T-helper 2 cell treated with Interferon-gamma antibody and Interleukin-4, amounts not matched to agents 5 μg/mL and 100 μg/mL, for 36 hours (primary cell): ENCODE measurements at places on chromosomes 2 and 18.

- DNase-seq = no peak
Observed at GRCh38 chr2:127508023-127508630, 18.2 kb downstream of the IWS1 start.

DNA sequence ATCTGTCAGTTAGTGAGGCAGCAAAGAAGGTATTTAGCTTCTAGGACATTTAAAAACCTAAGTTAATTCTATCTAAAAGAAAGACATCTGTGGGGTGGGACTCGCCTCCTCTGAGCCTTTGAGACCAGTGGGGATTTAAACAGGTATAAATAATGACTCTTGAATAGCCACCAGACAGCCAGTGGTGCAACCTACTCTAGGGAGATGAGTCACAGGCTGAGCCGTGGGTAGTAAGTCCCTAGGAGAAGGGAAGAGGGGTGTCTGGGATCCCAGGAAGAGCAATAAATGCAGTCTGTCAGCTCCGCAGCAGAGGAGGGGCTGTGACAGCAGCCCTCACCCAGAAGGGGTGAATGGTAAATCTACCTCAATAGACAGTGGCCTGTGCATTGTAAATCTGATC is 43.1 kb upstream of the GALNT3 start:
- no peak for DNase-seq

DNA sequence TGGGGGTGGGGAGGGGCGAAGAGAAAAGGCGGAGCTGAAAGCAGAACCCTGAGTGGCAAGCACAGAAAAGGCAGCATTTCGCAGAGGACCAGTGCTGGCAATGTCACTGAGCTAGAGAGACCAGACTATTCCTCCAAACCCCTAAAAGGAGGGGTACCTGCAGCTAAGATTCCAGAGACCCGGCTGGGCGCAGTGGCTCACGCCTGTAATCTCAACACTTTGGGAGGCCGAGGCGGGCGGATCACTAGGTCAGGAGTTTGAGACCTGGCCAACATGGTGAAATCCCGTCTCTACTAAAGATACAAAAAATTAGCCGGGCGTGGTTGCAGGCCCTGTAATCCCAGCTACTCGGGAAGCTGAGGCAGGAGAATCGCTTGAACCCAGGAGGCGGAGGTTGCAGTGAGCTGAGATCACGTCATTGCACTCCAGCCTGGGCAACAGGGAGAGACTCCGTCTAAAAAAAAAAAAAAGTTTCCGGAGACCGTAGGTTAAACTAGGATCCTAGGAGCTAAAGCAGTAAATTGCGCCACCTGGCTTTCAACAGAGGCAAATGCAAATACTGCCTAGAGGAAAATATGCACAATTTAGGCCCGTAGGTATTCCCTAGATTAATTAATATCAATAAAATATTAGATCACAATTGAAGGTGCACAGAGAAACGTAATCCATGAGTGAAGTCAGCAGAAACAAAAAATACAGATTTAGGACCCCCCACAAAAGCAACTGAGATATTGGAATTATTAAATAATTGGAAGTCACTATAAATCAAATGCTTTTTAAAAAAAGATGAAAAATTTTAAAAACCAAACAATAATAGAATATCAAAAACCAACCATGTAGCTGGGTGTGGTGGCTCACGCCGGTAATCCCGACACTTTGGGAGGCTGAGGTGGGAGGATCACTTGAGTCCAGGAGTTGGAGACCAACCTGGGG is 4.9 kb downstream of the UCN start:
- peak; percentile 32 for DNase-seq

GRCh38 chr2:178514664-178515063 is 34.4 kb downstream of the PLEKHA3 start:
- peak; percentile 73 for DNase-seq

DNA sequence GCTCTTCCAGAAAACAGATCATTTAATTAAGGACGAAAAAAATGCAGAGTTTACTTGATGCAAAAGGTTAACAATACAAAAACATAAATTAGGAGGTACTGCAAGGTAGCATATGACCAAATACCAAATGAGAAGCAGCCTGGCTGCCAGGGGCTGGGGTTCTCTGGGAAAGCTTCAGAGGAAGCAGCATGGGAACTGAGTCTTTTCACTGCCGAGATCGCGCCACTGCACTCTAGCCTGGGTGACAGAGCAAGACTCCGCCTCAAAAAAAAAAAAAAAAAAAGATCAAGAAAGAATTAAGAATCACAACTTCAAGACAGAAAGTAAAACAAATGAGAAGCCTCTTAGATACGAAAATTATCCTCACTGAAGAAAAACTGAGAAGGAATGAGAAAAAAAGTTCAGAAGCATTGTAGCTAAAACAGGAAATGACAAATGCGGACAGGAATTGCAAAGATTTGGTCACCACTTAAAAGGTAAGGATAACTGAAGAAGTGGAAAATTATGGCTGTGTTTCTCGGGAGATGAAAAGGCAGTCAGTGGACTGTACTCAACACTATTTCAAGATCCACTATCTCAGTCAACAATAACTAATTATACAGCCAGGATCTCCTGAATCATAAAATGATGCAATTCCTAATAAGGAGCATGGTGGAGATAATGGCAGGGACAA is 4.3 kb downstream of the SEPTIN10 start:
- no peak for DNase-seq

- peak; percentile 11 for DNase-seq
Observed at GRCh38 chr2:129877795-129878775, 101.4 kb upstream of the RAB6C start.

DNA sequence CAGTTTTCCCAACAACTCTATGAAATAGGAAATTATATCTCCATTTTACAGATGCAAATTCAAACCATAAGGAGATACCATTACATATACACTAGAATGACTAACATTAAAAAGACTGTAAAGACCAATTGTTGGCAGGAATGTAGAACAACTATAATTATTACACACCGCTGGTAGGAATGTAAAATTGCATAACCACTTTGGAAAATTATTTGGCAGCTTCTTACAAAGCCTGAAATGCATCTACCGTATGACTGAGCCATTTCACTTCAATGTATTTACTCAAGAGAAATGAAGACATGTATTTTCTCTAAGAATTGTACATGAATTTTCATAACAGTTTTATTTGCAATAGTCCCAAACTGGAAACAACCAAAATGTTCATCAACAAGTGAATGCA is 189.1 kb upstream of the BCL2L11 start:
- DNase-seq = no peak

DNA sequence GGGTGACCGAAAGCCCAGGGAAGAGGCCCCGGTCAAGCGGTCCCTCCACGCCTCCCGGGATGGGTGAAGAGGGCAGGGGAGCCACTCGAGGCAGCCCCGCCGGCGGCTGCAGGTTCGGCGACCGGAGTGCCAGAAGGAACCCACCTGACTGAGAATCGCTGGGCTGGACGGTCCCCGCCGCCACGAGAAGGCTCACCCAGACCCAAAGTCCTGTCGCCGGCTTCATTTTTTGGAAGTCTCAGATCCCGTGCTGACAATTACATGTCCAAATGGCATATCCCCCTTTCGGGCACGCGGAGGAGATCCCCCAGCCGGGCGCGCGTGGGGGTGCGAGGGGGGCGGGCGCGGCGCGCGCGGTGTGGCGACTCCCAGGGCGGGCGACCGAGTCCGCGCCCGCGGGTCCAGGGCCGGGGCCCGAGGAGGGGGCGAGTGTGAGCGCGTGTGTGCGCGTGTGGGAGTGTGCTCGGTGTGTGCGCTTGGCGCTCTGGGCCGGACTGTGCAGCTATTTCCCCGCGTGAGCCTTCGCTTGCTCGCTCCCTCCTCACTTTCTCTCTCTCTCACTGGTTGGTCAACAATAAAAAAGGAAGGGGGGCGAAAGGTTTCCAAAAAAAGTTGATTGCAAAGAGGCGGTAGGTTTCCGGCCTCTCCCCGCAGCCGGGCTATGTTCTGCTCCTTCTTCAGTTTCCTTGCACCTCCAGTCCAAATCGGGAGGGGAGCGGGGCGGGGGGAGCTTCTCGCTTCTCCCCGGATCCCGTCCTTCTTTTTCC is at the start of gene ERBB4:
Gene ERBB4, minus strand, starts transcription at position 498 of the 767 bp plus-strand sequence. Its CDS starts 272 bp downstream, at position 226.
- DNase-seq = no peak

GRCh38 chr2:54757500-54757899 is 34.0 kb downstream of the EML6 start:
- DNase-seq = no peak

GRCh38 chr2:86038291-86039081 is 67.2 kb downstream of the POLR1A start:
- peak; percentile 85 for DNase-seq

- no peak for DNase-seq
Observed at GRCh38 chr18:78423811-78424210, 555.8 kb upstream of the SALL3 start.

GRCh38 chr2:85797921-85798320 is 44.1 kb downstream of the ATOH8 start:
- DNase-seq = no peak

- DNase-seq = no peak
Observed at GRCh38 chr2:1968209-1968987, 224.1 kb upstream of the PXDN start.

DNA sequence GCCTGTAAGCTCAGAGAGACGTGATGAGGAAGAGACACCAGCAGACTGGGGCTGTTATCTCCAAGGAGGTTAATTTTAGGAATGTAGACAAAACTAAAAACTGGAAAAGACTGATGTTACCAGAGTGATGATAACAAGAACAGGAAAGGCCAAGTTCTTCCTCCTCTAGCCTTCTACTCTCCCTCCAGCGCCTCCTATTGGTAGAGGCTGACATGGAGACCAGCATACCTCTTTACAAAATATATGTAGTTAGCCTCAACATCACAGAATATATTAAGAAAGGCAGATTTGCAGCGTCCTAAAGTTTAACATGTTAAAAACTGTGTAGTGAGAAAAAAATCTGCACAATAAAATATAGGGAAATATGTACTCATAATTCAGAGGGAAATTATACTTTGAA is 66.0 kb downstream of the TCF4 start:
- DNase-seq = no peak

DNA sequence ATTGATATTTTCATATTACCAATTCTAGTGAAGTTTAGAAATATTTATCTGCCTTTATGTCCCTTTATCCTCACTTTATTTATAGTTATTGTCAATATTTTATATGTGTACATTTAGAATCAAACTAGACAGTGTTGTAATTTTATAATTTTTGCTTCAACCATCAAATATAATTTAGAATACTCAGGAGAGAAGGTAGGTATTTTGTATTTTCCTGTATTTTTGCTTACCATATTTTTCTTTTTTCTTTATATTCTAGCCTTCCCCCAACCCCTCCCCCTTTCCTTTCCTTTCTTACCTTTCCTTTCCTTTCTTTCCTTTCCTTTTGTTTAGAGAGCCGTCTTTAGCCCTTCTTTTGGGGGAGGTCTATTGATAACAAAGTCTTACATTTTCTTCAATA is 140.2 kb downstream of the LRRTM1 start:
- DNase-seq = no peak

DNA sequence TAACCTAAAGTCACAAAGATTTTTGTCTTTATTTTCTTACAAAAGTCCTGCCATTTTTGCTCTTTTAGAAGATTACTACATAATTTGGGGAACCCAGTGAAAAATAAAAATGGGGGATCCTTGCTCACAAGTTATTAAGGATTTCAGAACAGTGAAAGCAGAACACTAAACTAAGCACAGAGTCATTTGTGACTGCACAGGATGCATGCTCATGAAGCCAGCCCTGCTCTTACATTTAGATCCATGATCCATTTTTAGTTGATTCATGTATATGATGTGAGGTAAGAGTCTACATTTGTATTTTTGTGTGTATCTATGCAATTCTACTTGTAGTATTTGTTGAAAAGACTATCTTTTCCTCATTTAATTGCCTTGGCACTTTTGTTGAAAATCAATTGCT is 21.8 kb downstream of the SP140L start:
- no peak for DNase-seq

DNA sequence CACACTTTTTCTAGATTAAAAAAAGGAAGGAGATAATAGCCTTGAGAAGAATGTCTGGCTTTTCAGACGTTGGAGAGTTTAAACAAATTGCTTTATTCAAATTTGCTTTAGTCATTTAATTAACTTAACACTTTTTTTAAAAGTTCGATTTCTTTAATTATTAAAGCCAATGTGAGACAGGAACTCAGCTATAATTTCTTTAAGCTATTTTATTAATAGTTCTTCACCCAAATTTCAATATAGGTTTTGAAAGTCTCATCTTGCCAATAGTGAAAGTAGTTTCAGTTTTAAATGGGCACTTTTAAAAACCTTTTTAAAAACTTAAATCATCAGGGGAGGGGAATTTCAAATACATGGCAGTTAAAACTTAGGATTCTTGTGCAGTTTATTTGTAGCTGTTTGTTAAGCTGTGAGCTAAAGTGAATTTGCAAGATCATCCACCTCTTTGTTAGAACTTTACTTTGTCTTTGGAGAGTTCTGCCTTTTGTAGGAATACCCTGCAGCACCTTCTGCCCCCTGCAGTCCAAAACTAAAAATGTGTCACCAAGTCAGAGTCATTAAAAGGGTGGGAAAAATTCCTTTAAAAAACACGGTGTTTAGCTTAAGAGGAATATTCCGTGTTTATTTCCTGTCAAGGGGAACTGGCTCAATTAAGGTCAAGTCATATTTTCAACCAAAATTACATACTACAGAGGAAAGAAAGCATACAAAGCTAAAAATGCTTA is 4.6 kb downstream of the TGIF1 start:
- no peak for DNase-seq

DNA sequence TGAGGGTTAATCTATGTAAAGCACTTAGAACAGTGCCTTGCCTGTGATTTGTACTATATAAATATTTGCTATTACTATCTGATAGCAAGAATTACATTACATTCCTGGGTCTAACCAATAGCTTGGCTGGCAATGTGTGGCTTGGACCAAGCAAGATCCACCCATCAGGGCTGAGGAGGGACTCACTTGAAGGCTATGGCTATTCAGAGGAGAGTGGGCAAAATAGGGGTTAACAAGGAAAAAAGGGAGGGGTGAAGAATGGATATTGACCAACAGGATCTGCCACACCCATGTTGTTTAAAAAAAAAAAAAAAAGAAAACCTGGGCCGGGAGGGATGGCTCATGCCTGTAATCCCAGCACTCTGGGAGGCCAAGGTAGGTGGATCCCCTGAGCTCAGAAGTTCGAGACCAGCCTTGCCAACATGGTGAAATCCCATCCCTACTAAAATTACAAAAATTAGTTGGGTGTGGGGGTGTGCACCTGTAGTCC is 20.0 kb upstream of the TMBIM1 start:
- DNase-seq = no peak
